ENCODE measurements at places on chromosomes 4 and X. TPM values are rescaled to one million over a fixed set of nuclear protein-coding genes. Genes with fewer than 3 reads are reported as not detected.
A peak's percentile ranks its signal among the peaks of the same experiment; 100 is the strongest.

The FAM193A gene
- total RNA-seq, result 29.1 TPM

The PAGE1 gene
- total RNA-seq, result not detected

The ASB5 gene
- not detected for total RNA-seq

The BRS3 gene
- not detected for total RNA-seq

The VSIG1 gene
- 0.15 TPM for total RNA-seq

The AMER1 gene
- total RNA-seq, result 6.7 TPM

The GDI1 gene
- 119 TPM for total RNA-seq

The SLC26A1 gene
- total RNA-seq, result not detected

- DNase-seq, result no peak
These were observed 127.3 kb upstream of the NKX1-1 start for GRCh38 chr4:1533501-1534064.

DNA sequence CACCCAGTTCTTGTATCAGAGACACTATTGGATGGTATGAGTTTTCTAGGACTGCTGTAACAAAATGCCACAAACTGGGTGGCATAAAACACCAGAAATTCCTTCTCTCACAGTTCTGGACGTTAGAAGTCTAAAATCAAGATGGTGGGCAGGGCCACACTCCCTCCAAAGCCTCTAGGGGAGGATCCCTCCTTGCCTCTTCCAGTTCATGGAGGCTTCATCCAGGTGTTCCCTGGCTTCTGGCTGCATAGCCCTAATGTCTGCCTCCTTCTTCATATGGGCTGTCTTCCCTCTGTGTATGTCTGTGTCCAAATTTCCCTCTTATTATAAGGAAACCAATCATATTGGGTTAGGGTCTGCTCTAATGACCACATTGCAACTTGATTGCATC lies 38.4 kb upstream of the RASL11B start:
- no peak for DNase-seq

- no peak for DNase-seq
These were observed 158.3 kb upstream of the FSTL5 start for GRCh38 chr4:162322054-162322453.

DNA sequence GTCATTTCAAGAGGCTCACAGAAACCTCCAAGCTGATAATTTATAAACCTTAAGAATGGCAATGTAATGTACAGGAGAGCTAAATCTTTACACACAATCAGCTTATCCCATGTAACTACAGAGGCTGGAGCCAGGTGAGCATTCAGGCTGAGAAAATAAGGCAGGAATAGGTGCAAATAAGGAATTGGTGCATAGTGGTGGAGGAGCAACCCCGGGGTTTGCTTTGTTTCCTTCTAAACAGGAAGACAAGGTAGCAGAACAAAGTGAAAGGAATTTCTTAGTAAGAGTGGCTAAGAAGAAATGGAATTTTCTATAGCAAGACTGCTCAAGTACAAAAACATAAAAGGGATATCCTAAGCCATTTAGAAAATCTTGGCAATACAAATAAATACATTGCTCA lies 82.4 kb downstream of the NR3C2 start:
- DNase-seq, result no peak

DNA sequence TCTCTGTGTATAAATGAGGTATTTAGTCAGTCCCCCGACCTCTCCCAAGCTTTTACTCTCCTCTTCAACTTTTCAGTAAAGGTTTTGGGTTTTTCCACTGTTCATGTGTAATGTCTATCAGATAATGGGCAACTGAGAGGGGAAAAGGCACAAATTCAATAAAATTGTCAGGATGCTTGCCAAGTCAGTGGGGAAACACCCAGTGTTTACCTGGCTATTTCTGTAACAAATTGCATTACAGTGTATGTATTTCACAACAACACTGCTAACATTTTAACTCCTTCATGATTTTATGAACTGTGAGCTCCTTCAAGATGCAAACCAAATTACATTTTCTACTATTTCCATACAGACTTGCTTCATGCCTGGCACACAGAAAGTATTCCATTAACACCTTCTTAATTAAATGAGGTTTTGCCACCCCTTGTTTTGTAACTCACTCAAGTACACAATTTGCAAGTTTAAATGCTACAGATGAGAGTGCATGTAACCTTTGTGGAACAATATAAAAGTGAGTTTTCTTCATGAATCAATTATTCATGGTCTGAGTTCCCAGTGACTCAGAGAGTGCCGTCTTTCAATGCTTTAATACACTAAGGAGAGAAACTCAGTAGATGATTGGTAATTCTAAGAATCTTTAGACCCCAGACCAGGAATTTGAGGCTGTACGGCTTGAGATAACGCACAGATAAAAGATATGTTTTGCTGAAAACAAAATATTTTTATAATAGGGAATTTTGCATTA lies 149.8 kb upstream of the TLL1 start:
- no peak for DNase-seq

DNA sequence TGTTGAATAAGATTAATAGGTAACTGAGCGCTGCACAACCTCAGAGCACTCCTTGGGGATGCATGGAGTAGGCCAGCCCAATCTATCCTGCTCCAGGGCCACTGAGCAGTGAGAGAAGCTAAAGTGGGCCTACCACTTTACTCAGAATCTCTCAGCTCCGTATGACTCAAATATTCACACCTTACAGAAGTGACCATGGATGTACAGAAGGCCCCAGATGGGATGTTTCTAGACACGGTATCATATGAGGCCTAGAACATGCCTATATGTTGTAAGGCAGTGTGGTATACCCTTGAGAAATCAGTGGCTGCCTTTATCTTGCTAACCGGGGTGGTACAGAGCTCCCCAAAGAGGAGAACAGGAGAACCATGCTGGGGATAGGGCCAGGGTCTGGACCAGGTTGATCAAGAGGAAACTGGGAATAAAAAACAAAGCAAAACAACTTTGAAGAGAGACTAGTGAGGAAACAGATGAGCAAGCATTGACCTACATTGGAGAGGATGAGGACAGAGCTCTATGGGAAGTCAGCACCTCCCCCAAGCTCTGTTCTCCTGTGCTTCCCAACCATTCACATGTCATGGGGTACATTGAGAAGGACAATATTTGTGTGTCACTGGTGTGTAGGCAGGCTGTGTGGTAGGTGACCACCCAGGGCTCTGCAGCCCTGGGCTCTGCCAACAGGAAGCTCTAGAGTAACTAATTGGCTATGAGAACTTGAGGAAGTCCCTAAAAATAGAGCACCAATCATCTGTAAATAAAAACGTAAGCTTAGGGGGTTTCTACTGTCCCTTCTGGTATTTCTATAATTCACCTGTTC lies 31.4 kb downstream of the HOPX start:
- DNase-seq, result no peak

DNA sequence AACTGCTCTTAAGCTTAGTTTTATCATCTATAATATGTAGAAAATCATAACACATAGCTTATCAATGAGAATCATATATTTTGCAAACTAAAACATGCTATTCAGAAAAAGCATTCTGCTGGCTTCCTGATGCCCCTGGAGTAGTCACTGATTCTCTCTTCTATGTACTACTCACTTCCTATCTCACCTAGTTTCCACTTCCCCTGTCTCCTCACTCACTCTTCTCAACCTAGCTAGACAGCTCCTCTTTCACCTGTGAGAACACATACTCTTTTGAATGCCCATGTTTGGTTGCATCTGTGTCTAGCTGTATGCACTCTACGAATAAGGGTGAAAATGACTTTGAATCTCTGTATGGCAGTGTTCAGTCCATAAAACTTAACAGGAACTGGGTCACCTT lies 9.3 kb downstream of the TMEM144 start:
- no peak for DNase-seq

- no peak for DNase-seq
These were observed 33.3 kb downstream of the TMSB4X start for GRCh38 chrX:13008189-13008533.

DNA sequence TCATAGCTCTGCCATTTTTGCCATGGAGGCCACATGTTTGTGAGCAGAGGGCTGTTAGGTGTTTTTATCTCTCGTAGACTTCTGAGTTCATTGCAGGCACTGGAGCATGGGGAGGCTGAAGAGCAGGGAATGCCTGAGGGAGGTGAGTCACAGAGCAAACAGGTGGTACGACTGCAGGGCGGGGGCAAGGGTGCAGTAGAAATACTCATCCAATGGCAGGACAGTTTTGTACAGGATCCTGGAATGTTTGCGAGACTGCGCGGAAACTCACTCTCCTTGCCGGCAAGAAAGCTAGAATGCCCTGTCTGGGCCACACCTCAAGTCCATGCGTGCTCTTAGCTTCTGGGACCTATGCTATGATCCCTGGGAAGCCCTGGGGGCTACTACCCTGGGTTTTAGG lies 20.0 kb upstream of the VCX2 start:
- no peak for DNase-seq

DNA sequence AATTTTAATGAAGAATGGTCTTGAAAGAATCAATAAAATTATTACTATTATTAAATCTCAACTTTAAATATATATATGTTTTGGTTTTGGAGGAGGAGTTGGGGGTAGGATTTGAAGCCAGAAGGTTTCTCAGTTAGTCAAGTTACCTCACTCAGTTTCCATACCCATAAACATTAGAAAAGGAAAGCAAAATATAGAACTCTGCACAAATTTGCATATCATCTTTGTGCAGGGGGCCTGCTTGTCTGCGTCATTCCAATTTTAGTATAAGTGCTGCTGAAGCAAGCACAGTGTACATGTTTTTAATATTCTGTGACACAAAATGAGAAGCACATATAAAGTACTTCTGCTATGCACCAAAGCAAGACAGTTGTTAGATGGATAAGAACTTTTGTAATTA lies 47.5 kb upstream of the SCRG1 start:
- no peak for DNase-seq

DNA sequence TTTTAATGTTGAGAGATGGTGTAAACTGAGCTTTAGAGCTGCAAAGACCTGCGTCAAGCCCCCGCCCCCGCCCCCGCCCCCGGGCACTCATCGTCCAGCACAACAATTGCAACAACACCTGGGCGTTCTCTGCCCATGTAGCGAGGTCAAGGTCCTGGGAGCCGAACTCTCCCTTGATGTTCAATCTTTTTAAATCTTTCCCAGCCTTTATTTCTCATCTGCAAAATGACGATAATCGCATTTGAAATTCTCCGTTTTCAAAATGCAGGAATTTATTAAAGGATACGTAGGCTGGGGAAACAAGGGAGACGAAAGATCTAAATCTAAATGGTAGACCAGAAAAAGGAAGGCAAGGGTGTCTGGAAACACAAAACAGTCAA lies 648 bp upstream of the MSMO1 start:
- peak; percentile 22 for DNase-seq

- no peak for DNase-seq
These were observed 320.6 kb downstream of the ADGRL3 start for GRCh38 chr4:61520681-61521160.

DNA sequence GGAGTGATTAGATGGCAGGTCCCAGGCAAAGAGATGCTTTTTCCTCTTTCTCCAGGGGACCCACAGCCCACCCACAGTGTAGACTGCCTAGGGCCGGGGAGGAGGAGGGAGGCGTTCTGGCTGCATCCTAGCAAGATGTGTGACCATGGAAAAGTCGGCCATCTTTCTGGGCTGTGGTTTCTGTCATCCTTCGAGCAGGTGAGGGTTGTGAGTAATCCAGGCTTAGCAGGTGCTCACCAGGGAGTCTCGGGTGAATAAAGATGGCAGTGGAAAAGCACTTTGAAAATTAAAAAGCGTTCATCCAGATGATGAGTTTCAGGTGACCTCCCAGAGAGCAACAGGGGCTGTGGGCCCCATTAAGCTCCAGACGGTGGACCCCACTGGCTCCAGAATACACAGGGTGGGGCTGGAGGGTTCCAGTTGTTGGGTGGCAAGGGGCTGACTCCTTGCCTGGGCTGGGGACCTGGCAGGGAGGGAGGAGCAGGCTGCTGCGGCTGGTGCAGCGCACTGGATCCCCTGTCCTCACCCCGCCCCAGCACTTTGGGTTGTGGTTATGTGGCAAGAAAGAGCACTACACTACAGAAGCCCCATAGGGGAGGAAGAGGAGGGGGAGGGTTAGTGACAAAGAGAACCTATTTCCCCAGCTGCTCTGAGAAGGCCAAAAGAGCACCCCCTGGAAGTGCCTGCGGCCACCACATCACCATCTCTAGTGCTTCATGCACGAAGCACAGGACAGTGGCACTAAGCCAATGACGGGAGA lies 23.7 kb downstream of the ELF4 start:
- DNase-seq, result no peak

GRCh38 chrX:21831496-21831895 lies 7.9 kb upstream of the MBTPS2 start:
- no peak for DNase-seq

DNA sequence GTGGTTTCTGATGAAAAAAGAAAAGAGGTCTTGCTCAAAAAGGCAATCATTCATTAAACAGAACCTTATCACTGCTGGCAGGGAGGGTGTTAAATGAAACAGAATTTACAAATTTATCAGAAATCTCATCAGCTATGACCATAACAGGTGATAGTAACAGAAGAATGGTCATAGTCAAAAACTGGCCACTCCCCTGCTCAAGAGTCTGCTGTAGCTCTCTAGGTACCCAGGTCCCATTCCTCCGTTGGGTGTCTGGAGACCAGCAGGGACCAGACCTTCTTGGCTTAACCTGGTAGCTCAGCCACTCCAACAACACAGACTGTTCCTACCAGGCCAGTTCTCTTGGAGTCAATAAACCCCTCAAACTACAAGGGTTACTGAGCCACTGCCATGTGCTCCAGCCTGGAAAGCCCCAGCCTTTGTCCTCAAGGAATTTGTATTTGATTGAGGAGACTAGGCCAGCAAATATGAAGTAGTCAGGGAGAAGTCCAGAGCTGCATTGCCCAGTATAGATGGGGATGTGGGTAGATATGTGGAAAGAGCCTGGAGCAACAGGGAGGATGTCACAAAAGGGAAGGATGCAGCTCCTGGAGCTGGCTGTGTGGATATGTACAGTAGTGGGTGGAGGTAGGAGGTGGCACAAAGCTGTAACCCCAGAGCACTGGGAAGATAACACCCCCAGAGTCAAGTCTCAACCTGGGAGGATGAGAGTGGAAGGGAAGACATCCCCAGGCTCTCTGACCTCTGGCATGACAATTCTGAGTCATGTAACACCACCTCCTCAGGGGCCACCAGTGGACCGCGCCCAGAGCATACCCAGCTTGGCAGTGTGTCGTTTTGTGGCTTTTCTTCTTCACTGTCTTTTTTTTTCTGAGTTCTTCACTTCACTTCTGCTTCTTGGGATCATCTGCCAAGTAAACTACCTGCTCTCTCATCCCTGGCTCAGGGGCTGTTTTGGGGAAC lies 21.9 kb downstream of the RASL11B start:
- no peak for DNase-seq

- no peak for DNase-seq
These were observed 20.9 kb downstream of the HNRNPD start for GRCh38 chr4:82352825-82353366.

GRCh38 chr4:10643600-10644425 lies 40.8 kb downstream of the CLNK start:
- no peak for DNase-seq

DNA sequence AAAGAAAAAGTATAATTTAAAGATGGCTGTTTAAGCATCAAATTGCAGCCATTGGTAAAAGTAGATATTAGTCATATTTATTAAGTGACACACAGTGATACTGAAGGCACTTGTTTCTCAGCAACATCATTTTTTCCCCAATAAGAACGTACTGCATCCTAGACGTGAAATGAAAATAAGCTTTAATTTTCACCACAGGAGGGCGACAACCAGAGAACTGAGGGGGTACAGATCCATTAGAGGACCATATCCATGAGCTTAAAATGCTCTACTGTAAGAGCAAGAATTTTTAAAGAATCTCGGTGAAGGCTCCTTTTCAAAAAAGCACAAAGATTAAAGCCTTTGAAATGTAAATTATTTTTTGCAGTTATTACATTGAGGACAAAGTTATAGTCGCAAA lies 33.4 kb downstream of the FRG1 start:
- DNase-seq, result no peak

GRCh38 chr4:168511780-168512489 lies 15.1 kb downstream of the PALLD start:
- no peak for DNase-seq
